ENCODE measurements at places on chromosomes 16 and 17. TPM values are rescaled to one million over a fixed set of nuclear protein-coding genes. Genes with fewer than 3 reads are reported as not detected.

DNA sequence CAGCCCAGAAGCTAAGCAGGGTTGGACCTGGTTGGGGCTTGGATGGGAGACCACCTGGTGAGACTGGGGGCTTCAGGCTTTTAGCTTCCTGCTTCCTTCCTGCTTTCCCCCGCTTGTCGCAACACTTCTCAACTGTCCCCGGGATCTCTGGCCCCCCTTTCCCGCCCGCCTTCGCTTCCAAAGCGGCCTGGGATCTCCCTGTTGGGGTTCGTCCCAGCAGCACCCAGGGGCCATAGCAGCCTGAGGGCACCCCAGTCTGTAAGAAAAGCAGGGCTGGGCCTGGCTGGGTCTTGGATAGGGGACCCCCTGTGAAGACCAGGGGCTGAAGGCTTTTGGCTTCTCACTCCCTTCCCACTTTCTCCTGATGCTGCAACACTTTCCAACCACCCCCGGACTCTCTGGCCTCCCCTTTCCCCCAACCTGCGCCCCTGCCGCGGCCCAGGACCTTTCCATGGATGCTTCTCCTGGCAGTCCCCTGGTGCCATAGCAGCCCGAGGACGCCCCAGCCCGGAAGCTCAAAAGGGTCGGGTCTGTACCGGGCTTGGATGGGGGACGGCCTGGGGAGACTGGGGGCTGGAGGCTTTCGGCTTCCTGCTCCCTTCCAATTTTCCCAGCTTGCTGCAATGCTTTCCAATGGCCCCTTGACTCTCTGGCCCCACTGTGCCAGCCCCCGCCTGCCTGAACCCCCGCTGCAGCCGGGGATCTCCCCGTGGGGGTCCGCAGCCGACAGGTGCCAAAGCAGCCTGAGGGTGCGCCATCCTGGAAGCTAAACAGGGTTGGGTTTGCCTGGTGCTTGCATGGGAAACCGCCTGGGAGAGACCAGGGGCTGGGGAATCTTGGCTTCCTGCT is 2276.2 kb downstream of the TP53TG3F start:
- no peaks in the 10 kb centered on the region for H3K36me3 ChIP-seq
- no peaks in the 10 kb centered on the region for H3K27me3 ChIP-seq
- no peak overlapping the region for H3K4me3 ChIP-seq
- no peak overlapping the region for H3K27ac ChIP-seq
- no peak for DNase-seq

- peaks cover 5% of the 10 kb centered on the region for H3K4me1 ChIP-seq
- no peaks in the 10 kb centered on the region for H3K36me3 ChIP-seq
- H3K27me3 ChIP-seq: no peaks in the 10 kb centered on the region
- DNase-seq: no peak
Measured at GRCh38 chr17:81217491-81217890, 5.3 kb downstream of the CEP131 start.

DNA sequence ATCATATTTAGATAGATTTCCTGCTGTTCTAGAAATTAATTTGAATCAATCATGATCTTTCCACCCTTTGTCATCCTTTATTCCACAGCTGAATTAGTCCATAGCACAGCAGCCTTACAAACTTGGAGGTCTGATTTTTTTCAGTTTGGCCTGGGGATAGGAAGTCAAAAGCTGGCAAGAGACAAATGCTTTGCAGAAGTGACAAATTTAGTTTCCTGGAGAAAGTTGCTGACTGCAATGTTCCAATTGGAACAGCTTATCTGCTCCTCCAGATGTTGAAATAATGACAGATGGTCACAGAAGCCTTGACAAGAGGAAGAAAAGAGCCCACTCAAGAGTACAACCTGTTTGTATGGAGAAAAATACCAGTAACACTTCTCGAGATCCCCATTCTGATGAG is 1276.1 kb upstream of the CDH8 start:
- no peak overlapping the region for H3K27ac ChIP-seq
- H3K27me3 ChIP-seq: no peaks in the 10 kb centered on the region
- no peak for DNase-seq
- H3K4me3 ChIP-seq: no peak overlapping the region
- peaks cover 13% of the 10 kb centered on the region for H3K4me1 ChIP-seq
- no peaks in the 10 kb centered on the region for H3K36me3 ChIP-seq

DNA sequence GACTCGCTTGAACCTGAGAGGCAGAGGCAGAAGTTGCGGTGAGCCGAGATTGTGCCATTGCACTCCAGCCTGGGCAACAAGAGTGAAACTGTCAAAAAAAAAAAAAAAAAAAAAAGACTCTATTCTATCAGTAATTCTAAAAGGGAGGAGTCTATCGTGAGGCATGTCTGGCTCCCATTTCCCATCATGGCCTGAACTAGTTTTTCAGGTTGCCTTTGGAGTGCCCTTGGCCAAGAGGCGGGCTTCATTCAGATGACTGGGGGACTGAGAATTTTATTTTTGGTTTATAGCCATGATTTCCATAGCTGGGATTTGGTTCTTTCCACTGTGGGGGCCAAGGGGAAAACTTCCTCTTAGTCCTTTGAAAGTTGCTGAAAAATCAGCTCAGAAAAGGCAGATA is 3.5 kb upstream of the SNX29 start:
- peaks cover 25% of the 10 kb centered on the region for H3K4me1 ChIP-seq
- no peaks in the 10 kb centered on the region for H3K27me3 ChIP-seq
- no peak overlapping the region for H3K27ac ChIP-seq
- peaks cover 16% of the 10 kb centered on the region for H3K36me3 ChIP-seq
- no peak overlapping the region for H3K4me3 ChIP-seq

DNA sequence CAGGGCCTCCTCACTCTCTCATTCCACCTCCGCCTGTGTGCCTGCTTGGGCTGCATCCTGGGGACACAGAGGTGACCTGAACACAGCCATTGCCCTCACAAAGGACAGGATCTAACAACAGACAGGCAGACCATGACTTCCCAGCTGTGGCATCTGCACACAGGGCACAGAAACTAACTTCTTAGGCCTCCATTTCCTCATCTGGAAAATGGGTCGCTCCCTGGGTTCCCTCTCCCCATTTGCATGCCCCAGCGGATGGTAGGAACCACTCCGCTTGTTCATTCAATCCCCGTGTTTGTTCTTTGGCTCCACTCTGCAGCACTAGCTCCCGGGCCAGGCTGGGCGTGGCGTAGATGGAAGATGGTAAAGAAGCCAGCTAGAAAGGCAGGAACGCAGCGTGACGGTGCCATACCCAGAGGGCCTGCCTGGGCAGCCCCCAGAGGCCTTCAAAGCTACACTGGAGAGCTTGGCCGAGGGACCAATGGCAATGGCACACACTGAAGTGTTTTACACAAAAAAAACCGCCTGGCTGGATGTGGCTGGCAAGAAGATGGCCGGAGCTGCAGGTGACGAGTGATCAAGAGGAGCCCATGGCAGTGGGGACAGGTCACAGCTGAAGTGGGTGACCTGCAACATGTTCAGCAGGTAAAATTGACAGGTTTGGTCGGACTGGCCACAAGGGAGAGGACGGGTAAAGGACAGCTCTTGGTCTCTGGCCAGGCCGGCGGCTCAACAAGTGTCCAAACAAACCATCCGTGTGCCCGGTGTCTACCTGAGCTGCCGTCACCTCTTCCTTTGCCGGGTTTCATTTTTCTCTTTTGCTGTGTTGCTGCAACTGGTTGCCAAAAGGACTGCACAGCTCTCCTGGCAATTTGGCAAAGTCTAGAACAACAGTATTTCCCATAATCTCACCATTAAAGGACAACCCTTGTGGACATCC is 66.9 kb downstream of the SOCS1 start:
- no peak for DNase-seq
- H3K4me3 ChIP-seq: no peak overlapping the region
- no peaks in the 10 kb centered on the region for H3K27me3 ChIP-seq
- H3K27ac ChIP-seq: no peak overlapping the region

The PRDM7 gene
- not detected for total RNA-seq

The PIK3R5 gene
- not detected for total RNA-seq

The ZNF821 gene
- 3.4 TPM for total RNA-seq

The TAT gene
- total RNA-seq: not detected

The TELO2 gene
- total RNA-seq: 27.7 TPM

The CCL4 gene
- not detected for total RNA-seq

The GP1BA gene
- total RNA-seq: not detected

Data from MCF 10A (cell line).